ENCODE measurements at places on chromosomes 4 and X.

DNA sequence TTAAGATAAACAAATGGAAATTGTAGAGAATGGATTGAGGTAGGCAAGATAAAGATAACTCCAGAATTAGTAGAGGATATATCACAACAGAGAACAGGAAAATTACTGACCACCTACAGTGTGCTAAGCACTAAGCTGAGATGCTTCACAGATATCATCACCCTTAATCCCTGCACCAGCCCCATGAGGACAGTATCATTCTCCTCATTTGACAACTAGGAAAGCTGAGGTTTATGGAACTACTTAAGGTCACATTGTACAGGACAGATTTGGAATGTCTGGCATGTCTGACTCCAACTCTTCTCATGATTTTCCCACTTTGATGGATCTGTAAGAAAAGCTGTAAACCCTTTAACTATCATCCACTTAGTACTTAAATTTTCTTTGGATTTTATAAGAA, 95.5 kb downstream of the CASK start:
- no peak for DNase-seq

DNA sequence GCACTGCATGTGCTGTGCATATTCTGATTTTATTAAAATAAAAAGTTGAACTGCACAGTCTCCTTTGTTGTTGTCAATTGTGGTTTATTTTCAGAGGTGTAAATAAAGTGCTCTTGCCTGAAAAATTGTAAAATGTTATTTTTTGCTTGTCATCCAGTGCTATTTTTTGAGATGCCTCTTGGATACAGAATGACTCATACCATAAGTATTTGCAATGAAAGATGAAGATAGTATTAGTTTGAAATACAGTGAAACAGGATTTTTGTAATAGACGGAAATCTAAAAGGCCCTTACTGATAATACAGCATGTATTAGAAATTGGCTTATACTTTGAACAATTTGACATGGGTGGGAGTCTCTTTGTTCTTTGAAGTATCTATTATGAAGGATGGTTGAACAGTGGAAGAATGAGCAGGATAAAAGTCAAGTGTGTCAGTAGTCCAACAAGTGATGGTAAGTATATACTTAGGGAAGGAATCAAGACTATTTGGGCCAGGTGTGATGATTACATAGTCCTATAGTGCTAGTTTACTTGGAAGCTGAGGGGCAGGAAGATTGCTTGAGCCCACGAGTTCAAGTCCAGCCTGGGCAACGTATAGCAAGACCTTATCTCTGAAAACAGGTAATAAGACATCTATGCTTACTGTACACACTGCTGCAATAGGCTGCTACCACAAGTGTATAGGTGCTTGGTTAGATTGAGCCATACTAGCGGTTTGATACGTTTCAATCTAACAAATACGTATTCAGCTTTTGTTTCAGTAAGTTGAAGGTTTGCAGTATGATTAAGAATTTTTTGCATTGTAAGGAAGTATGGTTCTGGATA, 16.4 kb downstream of the DDX3X start:
- DNase-seq, result no peak

GRCh38 chrX:150536455-150537116, 31.8 kb upstream of the MTM1 start:
- DNase-seq, result no peak

GRCh38 chrX:10906866-10907265, 204.3 kb upstream of the HCCS start:
- no peak for DNase-seq

- DNase-seq, result no peak
Observed at GRCh38 chrX:47562615-47563243, 1.7 kb downstream of the ARAF start.

- no peak for DNase-seq
Observed at GRCh38 chr4:34309383-34309906, 1934.9 kb downstream of the ARAP2 start.

GRCh38 chrX:97850911-97851310, 967.2 kb downstream of the RPA4 start:
- DNase-seq, result no peak

- DNase-seq, result no peak
Observed at GRCh38 chr4:118752551-118752950, 67.4 kb downstream of the METTL14 start.

- no peak for DNase-seq
Observed at GRCh38 chr4:51998837-51999236, 21.3 kb downstream of the LRRC66 start.

- no peak for DNase-seq
Observed at GRCh38 chr4:100984901-100985300, 362.4 kb downstream of the PPP3CA start.

DNA sequence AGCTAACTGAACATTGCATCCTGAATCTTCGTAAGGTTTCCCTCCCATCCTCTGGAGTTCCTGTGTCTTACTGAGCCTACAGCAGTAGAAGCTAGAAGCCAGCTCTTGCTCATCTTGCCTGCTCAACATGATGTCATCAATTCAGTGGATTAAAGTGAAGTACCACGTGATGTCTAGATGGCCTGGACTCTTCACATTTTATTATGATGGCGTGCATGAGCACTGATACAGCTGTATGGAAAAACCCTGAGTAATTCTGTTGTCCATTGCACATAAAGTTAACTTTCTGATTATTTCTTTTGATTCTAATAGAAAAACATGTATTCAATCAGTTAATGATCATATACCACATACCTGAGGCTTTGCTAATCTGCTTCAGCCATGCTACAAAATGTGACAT, 2387.7 kb upstream of the TENM3 start:
- DNase-seq, result no peak

GRCh38 chr4:6988016-6988715, 55.0 kb upstream of the TADA2B start:
- no peak for DNase-seq

- no peak for DNase-seq
Observed at GRCh38 chr4:47462799-47463234, 685 bp downstream of the COMMD8 start.

DNA sequence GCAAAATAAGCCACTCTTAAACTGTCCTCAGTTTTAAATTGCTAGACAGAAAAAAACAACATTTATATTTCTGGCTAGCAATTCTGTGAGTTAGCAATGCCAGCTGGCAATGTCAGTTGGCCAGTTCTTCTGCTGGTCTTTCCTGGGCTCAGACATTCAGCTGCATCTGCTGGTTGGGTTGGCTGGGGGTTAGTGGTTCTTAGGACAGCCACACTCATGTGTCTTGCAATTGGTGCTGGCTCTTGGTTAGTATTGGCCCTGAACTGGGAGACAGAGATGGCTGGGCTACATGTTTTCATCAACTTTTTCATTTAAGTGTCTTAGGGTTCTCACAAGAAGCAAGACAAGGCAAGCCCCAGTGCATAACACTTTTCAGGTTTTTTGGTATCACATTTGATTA, 48.0 kb upstream of the PDLIM5 start:
- no peak for DNase-seq

GRCh38 chr4:100258675-100259074, 68.4 kb upstream of the DDIT4L start:
- DNase-seq, result no peak

GRCh38 chr4:84503495-84504437, 4.7 kb upstream of the NKX6-1 start:
- peak; percentile 45 for DNase-seq

DNA sequence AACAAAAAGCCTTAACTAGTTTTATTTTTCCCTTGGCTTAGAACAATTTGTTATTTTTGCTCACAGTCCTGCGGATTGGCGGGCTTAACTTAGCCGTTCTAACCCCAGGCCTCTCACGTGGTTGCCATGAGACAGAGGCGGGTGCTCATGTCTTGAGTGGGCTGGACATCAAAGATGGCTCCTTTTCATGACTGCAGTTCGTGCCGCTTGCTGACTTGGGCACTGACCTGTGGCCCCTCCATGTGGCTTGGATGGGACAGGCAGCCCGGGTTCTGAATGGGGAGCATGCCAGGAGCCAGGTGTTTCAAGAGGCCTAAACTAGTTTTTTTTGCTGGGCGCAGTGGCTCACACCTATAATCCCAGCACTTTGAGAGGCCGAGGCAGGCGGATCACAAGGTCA, 40.7 kb downstream of the CDS1 start:
- DNase-seq, result no peak

DNA sequence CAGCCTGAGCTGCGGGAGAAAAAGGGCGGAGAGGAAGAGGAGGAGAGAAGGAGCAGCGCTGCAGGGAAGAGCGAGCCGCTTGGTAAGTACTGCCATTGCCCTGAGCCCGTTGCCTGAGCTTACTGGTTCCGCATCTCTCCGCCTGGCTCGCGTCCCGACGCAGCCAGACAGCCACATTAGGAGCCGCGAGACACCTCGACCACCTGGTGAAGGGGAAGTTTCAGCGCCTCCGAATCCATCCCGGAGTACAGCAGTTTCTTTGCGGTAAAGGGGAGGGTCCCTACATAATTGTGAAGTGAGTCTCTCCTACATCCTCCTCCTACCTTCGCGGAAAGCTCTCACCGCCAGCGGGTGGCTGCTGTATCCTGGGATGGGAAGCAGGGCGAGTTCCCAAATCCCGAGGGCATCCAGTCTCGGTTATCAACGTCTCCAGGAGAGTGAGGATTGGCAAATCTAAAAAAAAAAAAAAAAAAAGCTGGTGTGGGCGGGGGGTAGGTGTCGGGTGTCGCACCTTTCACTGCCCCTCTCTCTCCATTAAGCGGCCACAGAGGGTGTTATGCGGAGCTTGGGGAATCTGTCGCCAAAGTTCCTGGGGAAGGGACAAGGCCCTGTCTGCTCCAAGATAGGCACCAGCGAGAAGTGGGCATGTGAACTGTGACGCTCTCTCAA, 7.9 kb downstream of the TBX22 start:
- DNase-seq, result no peak

DNA sequence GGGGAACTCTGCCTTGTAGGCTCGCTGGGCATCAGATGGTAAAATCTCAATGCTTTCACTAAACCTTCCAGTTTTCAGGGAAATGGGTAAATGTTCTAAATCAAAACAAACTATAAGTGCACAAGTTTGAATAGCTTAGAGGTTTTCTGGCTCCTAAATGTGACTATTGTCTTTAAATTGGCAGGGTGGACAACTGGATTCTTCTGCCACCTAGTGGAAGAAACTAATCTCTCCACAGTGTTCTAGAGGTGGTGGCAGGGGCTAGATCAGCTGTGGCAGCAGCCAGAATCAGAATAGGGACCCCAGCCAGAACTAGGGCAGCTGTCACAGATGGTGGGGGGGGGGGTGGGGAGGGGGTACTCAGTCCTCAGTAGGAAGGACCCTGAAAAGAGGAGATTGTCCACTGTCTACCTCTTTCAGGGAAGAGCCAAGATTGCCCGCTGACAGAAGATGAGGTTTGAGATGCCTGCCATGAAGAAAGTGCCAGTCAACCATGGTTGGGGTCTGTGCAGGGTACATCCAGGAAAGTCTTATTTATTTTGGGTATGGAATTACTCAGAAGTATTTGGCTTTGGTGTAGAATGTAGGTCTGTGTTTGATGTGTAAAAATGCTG, 201.4 kb downstream of the CCNG2 start:
- peak; percentile 7 for DNase-seq

Data from glomerular endothelial cell (primary cell).